ENCODE measurements at places on chromosomes 5 and 9. TPM values are rescaled to one million over a fixed set of nuclear protein-coding genes. Genes with fewer than 3 reads are reported as not detected.
A peak's percentile ranks its signal among the peaks of the same experiment; 100 is the strongest.

The PAPPA gene
- 12.4 TPM for total RNA-seq

The PDGFRB gene
- total RNA-seq, result 108 TPM

The APBB3 gene
- 6.6 TPM for total RNA-seq

DNA sequence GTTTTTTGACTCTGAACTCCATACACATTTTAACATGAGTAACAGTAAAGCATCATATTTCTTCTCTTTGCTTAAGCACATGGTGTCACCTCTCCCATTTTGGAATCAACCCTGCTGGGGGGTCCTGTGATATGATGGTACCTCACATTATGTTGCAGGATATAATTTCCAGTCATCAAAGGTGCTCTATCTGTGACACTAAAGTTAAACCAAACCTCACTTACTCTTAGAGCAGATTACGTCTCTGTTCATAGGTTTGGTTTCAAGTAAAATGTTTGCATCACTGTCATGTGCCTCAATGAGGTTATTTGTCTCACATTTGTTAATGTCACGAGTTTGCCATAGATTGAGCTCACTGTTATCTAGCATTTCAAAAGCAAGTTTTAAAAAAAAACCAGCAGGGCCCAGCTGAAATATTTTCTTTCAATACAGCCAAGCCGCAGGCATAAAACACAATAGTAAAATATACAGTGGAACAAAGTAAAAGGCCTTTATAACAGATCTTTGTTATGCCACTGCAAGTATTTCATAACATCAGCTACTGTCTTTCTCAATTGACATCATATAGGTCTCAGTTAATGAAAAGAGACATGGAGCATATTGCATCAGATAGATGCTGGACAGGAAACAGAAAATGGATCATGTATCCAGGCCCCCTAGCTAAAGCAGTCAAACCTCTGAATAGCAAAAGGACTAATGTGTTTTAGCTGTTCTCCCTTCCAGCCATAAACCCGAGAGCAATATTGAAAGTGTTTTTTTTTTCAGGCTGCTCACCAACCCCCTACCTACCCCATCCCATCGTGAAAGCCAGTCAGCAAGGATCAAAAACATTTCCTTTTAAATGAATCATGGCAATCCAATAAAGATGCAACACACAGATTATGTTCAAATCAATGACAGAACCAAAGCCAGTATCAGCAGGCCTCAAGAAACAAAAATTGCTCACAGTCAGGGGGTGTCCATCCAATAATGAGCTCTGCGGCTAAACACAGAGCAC is 182.1 kb upstream of the ITGA1 start:
- DNase-seq, result no peak

DNA sequence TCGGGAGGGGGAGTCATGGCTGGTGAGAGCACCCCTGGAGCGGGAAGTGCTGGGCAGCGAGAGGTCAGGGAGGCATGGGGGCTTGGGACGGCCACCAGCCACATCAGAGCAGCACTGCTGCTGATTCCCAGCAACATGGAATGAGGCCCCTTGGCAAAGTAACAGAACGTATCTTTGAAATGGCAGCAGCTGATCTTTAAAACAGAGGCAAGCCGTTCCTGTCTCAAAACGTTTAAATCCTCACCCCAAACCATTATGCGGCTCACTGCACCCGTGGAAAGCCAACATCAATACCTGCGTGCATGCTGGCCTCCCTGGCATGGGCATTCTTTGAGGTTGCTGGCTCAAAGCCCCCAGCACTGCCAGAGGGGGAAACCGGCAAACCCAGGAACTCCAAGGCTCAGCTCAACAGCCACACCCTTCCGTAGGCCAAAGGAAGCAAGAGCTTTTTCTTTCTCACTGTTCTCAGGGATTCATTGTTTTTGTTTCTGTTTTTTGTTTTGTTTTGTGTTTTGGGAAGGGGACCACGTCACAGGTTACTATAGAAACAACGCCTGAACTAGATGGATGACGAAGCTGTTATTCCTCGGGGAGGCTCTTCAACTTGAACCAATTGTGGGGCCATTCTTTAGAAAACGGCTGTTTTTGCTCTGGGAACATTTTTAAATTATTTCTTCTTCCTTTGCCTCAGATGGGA is 28.1 kb upstream of the OBP2B start:
- no peak for DNase-seq

- DNase-seq, result peak; percentile 51
Measured at GRCh38 chr9:92501671-92502393, 19.5 kb upstream of the ASPN start.

- DNase-seq, result no peak
Measured at GRCh38 chr5:126357585-126358342, 65.4 kb upstream of the GRAMD2B start.

GRCh38 chr9:36877239-36877638 is 156.8 kb downstream of the PAX5 start:
- DNase-seq, result no peak

All from IMR-90 (cell line).